Islet precursor cell (in vitro differentiated cells): ENCODE measurements at places on chromosomes 3 and 15.

- DNase-seq = no peak
Measured at GRCh38 chr3:71554649-71555048, 28.9 kb downstream of the FOXP1 start.

GRCh38 chr15:71393383-71393782 is 278.1 kb downstream of the THSD4 start:
- no peak for DNase-seq

GRCh38 chr3:61173676-61174075 is 77.6 kb downstream of the FHIT start:
- DNase-seq = no peak

GRCh38 chr15:26128611-26129140 is 265.5 kb upstream of the ATP10A start:
- DNase-seq = no peak

GRCh38 chr3:36418296-36418695 is 38.0 kb downstream of the STAC start:
- DNase-seq = no peak
